ENCODE measurements at places on chromosomes 7 and 10.

DNA sequence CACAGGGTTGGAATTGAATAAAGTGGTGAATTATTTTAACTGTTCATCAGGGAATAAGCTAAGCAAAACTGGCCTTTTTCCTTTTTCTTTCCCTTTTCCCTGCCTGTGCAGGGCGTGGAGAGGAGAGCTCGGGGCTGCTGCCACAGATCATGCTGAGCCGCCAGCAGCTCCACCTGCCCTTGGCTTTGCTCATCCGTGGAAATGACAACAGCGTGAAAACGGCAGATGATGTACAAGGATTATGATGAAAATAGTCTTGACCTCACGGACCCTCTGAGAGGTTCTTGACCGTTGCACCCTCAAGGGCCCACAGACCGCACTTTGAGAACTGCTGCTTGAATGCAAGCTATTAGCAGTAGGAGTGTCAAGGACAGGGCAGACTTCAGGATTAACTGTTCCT lies 10.6 kb downstream of the PPP2R2D start:
- no peak for DNase-seq

GRCh38 chr10:33535866-33536265 lies 201.4 kb upstream of the NRP1 start:
- DNase-seq, result no peak

DNA sequence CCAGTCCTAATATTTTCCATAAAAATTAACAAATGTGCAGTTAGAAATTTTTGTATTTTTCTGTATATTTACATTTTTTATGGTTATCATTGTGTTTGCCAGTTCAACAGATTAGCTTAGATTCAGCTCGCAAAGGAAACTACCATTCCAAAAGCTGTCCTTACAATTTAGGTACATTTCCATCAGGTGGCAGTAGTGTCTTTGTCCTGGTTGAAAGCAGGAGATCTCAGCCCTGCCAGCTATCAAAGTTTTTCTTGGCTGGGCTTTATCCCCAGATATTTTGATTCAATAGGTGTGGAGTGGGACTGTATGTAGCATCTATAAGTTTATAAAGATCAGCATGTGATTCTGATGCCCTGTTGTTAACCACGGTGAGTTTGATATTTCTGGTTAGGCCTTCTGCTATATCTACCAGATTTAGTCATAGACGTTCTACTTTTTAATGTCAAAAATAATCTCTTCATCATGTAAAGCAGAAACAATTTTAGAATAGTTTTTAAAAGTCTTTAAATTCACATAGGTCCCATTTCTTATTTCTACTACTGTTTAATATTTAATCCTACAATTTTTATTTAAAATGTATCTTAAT lies 15.5 kb upstream of the ICA1 start:
- DNase-seq, result no peak

GRCh38 chr7:27802999-27803398 lies 63.0 kb downstream of the TAX1BP1 start:
- DNase-seq, result no peak

DNA sequence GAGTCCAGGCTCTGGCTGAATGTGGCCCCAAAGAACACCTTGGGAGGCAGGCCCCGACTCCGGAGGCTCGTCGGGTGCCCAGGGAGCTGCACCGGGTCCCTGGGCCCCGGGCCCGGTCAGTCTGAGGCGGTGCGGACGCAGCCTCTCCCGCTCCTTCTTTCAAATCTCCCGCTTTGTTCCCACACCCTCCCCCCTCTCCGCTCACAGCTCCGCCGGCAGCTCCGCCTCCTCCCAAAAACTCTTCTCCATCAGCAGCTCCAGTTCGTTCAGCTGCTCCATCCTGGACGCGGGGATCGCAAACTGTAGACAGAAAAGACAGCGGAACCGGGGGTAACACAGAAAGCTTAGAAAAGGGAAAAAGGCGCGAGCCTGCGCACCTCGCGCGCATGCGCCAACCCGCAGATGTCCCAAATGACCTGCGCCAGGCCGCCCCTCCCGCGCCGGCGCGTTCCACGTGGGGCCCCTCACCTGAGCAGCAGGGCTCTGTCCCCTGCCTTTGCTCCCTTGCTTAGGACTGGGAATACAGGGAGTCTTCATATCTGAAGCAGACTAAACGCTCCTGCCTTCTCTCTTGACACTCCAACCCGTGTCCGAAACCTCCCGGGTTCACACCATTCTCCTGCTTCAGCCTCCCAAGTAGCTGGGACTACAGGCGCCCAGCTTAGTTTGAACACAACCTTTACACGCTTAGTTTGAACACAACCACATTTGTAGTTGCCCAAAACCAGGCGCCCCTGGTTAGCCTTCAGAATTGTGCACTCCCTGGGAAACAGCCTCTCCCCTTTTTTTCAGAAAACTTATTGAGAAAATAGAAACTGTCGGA lies at the start of gene DNA2:
Gene DNA2 (minus strand): TSS at position 388 of the 823 bp plus-strand sequence. CDS start 109 bp downstream, at position 279.
- peak; percentile 32 for DNase-seq

- no peak for DNase-seq
These were observed 40.4 kb downstream of the TMEM168 start for GRCh38 chr7:112749775-112750174.
